ENCODE measurements at places on chromosomes 3 and 15.

DNA sequence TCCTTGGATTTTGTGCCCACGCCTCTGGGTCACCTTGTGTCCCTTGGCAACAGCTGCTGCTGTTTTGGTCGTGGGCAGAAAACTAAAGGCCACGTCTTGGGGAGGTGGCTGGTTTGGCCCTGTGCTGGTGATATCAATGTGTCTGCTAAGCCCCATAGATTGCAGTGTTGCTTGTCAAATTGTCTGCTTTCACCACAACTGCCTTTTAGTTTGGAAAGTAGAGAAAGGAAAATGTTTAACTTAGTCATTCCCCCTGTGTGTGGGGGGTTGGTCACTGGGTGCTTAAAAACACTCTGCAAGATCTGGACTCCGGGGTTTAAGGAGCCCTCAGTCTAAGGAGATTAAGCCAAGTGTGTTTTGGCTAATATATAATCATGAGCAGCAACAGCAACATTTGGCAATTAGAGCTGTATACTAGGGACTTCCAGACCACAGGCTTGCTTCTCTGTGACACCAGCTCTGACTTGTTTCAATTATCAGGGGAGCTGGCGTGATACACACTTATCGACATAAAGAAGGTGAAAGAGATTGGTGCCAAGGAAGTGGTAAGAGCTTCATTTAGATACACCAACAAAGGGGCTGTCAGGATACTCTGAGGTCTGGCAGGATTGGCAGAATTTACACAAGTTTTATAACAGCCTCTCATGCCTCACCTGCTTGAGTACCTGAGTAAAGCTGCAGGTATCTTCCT, 3.5 kb downstream of the SMAD3 start:
- DNase-seq = no peak

- DNase-seq = peak; percentile 46
Observed at GRCh38 chr15:42385206-42385979, 26.1 kb downstream of the CAPN3 start.

- DNase-seq = no peak
Observed at GRCh38 chr3:67783281-67784250, 129.2 kb upstream of the SUCLG2 start.

DNA sequence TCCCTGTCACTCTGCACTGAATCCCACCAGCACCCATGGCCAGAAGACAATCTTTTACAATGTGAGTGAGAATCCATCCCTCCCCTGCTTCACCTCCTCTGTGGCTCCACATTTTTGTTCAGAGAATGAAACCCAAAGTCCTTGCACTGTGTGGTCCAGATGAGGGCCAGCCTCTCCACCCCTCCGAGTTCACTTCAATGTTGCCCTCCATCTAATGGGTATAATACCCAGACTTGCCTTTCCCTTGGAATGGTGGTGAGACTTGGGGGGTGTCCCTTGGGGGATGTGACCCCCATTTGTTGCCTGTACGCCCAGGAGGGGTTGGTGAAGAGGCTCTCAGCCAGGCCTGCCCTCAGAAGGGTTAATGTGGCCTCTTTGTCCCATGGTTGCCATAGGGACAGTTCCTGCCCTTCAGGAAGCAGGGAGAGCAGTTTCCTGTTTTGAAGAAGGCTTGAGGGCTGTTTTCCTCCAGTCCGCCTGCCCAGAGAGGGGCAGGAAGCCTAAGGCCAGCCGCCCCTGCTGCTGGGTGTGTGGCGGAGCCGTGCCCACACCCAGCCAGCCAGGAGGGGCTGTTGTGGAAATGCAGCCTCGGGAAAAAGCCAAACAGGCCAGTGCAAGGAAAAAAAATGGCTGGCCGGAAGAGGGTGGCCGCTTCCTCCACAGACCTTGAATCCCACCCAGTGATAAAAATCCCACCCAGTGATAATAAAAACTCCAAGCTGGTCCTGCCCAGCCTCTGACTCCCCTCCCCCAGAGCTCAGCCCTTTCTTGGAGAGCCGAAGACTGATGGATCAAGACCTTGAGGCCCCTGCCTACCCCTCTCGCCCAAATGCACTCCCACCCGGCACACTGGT, 14.6 kb upstream of the FGD5 start:
- DNase-seq = peak; percentile 8

- DNase-seq = no peak
Observed at GRCh38 chr3:40914475-40914874, 284.8 kb upstream of the CTNNB1 start.

DNA sequence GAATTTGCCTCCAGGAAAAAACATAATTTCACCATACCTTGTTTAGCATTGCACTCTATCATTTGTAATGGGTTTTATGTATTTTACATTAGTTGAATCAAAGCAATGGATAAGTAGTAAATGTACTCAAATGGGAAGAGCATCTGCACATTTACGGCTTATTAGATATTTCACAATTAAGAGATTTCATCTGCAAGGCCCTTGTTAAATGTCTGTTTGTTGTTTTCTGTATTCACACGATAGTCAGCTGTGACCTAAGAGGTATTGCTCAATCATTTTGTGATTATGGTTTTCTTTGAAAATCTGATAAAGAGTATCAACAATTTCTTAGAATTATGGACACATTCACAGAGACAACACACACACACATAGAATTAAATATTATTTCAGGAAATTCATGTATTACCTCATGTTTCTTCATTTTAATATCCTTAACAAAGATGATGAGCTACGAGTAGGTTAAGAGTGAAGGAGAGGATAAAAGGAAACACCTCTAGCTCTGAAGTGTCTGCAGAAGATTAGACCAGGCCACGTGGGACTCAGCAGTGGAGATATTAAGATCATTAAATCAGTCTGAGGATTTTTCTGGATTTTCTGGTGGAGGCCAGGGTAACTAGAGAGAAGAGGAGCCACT, 121.9 kb upstream of the POU1F1 start:
- no peak for DNase-seq

GRCh38 chr3:105842943-105843342, 25.9 kb downstream of the CBLB start:
- DNase-seq = peak; percentile 55

- no peak for DNase-seq
Observed at GRCh38 chr15:25690673-25691543, 172.2 kb downstream of the ATP10A start.

GRCh38 chr3:4996223-4996765, 17.1 kb downstream of the BHLHE40 start:
- no peak for DNase-seq

GRCh38 chr3:15283702-15284101, 48.7 kb downstream of the SH3BP5 start:
- DNase-seq = no peak

GRCh38 chr15:60213377-60214000, 184.3 kb downstream of the ANXA2 start:
- DNase-seq = peak; percentile 25

DNA sequence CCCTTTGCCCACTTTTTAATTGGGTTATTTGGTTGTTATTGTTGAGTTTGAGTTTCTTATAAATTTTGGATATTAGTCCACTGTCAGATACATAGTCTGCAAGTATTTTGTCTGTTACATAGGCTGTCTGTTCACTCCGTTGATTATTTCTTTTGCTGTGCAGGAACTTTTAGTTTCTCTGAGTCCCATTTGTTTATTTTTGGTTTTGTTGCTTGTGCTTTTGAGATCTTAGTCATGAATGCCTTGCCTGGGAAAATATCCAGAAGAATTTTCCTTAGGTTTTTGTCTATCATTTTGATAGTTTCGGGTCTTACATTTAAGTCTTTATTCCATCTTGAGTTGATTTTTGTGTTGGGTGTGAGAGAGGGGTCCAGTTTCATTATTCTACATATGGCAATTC, 254.5 kb downstream of the NLGN1 start:
- no peak for DNase-seq

DNA sequence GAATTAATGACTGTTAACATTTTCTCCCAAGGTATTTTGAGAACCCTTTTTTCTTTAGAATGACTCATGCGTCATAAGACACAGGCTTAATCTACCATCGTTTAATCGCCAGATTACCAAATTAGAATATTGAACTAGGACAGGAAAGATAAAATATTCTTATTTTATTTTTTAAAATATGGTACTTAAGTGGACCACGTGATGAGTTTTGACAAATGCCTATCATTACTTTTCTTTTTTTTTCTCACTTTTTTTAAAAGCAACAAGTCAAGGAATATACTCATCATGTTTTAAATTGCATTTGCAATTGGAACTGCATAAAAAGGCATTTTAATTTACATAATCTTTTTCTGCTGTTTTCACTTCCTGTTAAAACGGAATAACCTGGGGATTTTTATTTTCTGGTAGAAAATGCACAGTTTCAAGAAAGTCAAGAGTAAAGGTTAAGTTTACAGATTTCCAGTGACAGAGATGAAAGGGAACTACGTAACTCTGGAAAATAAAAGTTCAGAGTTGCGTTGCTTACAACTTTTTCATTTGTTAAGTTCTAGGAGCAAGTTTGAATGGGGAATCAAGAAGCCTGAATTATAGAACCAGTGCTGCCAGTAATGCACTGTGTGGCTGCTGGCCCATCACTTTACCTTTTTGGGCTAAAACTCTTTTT, 23.6 kb downstream of the SIAH2 start:
- DNase-seq = no peak

GRCh38 chr15:89143503-89144162, 55.4 kb downstream of the ABHD2 start:
- peak; percentile 87 for DNase-seq

DNA sequence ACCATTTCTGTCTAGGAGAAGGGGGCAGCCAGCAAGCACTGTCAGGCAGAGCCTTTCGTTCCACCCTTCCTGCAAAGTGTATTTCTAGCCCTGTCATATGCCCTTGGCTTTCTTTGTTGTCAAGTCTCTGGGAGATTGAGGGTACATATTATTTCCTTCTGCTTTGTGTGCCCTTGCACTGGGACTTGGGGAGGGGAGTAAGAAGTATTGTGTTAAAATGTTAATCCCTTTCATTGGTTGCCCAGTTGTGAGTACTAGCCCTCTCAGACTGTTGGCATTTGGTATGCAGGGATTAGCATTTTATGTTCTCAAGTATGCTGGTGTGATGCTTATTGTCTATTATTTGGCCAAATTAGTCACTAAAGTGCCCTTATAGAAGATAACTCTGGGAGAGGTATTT, 63.9 kb downstream of the RBM6 start:
- DNase-seq = no peak

GRCh38 chr3:66267031-66267430, 46.2 kb downstream of the SLC25A26 start:
- peak; percentile 10 for DNase-seq
